Left renal cortex interstitium (tissue), 4 donors: ENCODE measurements at places on chromosomes 2 and 18.

- no peak for DNase-seq
Measured at GRCh38 chr2:183579686-183580085, 455.4 kb downstream of the NUP35 start.

DNA sequence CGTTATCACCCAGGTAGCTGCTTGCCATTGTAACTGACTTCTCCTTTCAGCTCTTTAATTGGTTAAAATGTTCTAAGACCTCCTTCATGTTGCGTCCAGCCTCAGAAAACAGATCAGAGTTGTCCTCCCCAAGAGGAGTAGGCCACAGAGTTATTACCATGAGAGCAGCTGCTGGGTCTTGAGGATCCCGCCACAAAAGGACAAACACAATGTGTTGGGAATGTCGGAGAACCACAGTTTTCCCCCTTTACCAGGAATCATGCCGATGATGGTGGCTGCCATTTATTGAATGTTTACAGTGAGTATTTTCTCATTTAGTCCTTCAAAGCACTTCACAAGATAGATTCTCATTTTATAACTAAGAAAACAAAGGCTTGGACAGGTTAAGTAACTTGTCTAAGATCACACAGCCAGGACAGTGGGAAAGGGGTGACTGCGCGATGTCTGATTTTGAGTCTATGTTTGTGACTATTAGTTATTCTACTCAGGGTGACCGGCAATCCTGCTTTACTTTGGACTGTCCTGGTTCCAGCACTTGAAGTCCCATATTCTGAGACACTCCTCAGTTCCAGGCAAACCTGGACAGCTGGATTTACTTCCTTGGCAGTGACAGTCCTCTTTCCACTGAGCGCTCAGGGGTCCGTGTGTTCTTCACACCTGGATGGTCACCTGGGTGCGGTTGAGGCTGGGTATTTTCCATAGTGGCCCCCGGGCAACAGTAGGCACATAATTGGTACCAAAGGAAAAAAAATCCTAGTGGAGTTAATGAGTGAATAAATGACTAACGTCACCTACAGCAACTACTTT, 93.6 kb downstream of the LIPG start:
- no peak for DNase-seq

DNA sequence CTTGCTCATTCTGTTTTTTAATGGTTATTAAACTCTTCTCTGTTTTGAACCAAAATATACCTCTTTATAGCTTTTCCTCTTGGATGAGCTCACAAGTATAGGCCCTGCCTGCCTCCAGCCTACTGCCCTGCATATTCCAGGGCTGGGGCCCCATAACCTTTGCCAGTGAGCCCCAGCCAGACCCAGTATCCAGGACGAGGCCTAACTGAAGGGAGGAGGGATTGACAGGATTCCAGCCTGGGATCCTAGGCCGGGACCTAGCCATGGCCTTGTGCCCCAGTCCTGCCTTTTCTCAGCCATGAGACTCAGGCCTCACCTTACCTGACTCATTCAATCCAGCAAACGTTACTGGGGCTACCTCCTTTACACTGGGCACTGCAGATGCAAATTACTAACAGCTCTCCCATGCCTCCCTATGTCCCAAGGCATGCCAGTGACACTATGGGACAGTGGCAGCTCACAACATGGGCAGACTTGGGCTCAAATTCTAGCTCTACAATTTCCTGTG, 159.2 kb downstream of the DDX1 start:
- no peak for DNase-seq

GRCh38 chr2:144161061-144161460, 358.9 kb downstream of the ZEB2 start:
- no peak for DNase-seq

DNA sequence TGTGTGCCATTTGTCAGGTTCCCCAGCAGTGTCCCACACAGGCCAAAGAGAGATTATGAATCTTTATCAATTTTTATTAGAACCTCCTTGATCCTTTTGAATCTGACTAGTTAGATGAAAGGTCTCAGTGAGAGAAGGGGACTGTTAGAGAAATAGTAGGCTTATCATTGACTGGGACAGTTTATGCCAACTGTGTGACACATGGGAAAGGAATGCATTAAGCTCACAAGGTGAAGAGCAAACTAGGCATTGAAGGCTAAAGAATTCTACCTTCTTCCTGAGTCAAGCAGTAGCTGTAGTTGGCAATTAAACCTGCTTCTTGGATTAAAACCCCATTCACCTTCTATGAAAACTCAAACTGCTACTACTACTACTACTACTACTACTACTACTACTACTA, 389.6 kb upstream of the CDH19 start:
- DNase-seq, result no peak

DNA sequence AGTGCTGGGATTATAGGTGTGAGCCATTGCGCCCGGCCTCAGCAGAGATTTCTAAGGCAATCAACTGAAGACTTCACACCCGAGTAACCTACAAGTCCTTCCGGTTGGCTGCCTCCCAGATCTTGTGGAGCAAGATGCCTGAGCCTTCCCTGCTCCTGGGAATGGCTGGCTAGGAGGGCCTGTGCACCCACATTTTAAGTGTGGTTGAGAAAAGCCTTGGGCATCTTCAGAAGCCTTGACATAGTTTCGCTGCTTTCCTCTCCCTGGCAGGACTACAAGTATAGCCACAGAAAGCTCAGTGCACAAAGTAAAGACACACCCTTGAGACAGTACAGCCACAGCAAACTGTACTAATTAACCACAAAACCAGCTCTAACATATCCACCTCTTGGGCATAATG, 35.2 kb downstream of the E2F6 start:
- no peak for DNase-seq

DNA sequence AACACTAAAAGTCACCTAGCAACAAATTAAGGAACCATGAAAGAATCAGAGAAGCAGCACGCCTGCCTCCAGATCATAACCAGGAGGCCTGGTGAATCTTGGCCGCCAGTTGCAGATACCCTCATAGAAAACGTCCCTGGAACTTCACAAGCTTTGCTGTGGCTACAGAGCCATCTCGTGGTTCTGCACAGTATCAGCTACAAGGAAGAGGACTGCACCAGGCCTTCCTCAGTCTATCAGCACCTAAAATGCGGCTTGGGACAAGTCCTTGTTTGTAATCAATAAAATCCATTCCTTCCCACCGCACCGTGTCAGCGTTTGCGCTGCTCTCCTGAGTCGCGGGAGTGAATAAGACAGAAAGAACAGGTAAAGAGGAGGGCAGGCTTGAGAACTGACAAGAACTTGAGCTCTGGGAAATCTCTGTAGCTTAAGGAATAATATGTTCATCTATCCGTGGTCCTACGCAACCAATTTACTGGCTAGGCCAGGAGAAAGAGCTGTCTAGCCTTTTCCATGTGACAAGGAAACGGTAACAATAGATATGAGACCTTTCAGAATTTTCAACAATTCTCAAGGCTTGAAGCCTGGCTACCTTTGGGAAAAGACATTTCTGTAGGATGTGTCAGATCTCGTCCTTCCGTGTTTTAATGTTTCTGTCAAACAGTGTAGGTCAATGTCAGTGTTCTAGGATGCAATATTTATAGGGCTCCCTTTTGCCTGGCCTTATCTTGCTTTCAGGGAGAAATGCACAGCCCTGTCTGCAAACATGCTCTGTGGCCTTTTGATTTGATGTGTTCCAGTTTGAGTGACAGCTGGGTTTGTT, 128.5 kb upstream of the RAB12 start:
- no peak for DNase-seq

DNA sequence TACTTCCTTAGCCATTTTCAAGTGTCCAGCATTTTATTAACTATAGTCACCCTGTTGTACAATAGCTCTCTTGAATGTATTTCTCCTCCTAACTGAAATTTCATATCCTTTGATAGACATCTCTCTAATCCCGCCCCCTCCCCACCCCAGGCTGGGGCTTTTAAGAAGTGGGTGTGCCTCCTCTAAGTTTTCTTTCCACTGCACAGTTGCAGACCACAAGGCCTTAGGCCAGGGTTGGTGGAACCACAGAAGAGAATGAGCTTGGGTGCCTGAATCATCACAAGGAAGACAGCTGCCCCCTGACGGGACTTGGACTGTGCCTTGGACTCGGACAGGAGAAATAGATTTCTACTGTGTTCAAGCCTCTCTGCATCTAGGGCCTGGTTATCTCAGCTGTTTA, 193.4 kb downstream of the HAUS1 start:
- DNase-seq, result no peak

DNA sequence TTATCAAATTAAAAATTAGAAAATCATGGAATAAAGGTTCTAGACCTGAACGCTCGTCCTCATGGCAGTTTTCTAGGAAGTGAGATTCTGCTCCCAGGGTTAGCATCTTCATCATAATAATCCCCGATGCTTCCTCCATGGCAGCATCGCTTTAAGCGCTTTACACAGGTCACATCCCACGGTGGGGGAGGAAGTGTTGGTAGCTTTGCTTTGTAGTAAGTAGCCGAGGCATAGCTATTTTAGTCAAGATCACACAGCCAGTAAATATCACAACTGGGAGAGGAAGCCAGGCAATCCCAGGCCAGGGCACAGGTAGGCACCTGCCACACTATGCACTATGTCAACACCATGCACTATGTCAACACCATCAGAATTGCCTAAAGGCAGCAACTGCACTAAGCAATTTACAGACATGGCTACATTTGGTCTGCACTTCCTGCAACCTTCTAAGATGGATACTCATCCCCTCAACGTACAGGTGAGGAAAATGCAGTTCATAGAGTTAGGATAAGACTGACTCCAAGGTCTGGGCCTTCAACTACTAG, 205.5 kb downstream of the FBXO15 start:
- DNase-seq, result no peak

DNA sequence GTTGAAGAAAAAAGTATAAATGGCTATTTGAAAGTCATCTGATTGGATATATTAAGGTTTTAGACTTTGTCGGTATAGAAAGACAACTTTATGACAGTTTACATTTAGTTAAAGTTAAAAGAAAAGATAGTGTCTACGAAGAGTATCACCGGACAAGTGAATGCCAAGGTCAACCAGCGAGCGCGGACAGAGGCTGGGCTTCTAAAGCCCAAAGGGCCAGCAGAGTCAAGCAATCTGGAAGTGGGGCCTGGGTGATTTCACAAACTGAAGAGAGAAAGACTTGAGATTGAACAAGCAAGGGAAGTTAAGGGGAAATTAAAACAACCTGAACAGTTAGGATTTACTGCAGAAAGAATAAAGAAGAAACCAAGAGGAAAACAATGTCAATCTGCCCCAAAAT, 16.3 kb downstream of the ZNF521 start:
- DNase-seq, result no peak

DNA sequence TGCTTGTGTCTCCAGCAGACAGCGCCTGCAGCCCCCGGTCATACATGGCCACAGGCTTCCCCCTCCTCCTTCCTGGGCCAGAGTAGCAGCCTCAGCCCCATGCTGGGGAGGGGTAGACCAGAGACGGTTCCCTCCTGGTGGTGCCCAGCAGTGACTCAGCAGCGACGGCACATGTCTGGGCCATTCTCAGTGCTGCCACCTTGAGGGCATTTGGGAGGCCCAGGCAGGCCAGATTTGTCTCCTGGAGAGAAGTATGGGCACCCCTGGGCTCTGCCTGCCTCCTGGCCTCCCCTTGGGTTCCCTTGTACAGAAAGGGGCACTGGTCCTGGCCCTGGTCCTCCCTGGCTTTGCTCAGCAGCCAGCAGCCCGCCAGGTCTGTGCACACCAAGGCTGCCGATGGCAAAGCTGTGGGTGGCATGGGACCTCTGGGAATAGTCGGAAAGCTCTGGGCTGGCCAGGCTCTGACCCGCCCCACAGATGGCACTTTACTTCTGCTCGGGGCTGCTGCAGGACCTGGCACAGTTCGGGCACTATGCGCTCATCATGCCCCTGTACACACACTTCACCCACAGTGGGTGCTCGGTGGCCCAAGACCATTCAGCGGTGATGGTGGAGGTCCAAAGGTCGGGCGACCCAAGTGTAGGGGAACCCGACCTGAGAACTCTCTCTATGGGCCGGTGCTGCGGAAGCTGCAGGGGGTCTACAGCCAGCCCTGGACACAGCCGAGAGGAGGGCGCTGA, 11.4 kb upstream of the ALPI start:
- DNase-seq, result no peak

- DNase-seq, result no peak
Measured at GRCh38 chr2:117714745-117715417, 99.6 kb upstream of the DDX18 start.

- DNase-seq, result no peak
Measured at GRCh38 chr18:39753178-39753577, 2187.6 kb upstream of the CELF4 start.

GRCh38 chr2:233372855-233373254, 18.6 kb downstream of the DGKD start:
- no peak for DNase-seq

DNA sequence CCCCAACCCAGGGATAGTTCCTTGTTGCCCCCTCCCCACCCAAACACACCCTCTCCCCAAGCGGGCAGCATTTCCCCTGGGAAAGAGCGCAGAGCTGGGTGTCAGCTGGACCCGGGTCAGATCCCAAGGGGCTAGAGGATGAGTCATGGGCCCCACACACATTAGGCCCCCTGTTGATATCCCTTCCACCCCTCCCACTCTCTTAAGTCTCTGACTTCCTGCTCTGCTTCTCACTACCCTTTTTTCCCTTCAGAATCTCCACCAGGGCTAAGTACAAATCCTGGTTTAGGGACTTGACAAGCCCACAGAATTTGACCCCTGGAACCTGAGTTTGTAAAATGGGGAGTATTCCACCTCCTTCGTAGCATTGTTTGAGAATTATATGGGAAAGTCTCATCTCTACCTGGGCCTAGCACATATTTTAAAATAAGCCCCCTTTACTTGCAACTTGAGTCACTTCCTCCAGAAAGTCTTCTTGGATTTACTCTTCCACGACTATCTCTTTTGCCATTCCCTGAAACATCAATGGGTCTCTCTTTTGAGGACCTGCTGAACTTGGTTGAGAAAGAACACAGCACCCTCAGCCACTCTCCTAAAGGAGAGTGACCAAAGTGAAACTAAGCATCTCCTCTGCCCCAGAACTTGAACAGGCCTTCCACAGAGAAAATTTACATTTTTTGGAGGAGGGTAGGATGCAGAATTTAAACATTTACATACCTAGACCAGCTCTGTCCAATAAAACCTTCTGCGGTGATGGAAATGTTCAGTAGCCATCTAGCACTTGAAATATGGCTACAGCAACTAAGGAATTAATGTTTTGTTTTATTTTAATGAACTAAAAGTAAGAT, 4.7 kb downstream of the RTKN start:
- no peak for DNase-seq

- DNase-seq, result no peak
Measured at GRCh38 chr2:30110773-30111172, 36.0 kb upstream of the YPEL5 start.

- no peak for DNase-seq
Measured at GRCh38 chr2:1278861-1279260, 134.4 kb upstream of the TPO start.

DNA sequence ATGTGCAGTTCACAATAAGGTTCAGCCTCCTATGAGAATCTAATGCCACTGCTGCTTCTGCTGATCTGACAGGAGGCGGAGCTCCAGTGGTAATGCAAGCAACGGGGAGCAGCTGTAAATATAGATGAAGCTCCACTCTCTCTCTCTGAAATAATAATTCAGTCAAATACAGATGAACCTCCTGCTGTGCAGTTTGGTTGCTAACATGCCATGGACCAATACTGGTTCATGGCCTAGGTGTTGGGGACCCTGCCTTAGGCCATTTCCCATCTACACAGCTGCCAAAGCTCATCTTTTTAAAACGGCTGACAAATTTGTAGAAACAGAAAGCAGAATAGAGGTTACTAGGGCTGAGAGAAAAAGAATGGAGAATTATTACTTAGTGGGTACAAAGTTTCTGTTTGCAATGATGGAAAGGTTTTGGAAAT, 10.7 kb upstream of the HNRNPA3 start:
- no peak for DNase-seq
